A549 treated with Hydrocortisone at 1 μM for 4 hours (cell line): ENCODE measurements at places on chromosomes 16 and 17. TPM values are rescaled to one million over a fixed set of nuclear protein-coding genes. Genes with fewer than 3 reads are reported as not detected.

Gene SRL
- 0.03 to 0.08 TPM (median 0.06 TPM) in 5 replicates for total RNA-seq

Gene MT3
- 0.58 to 0.88 TPM (median 0.67 TPM) in 5 replicates for total RNA-seq

Gene SHBG
- total RNA-seq: 0.35 to 0.85 TPM (median 0.60 TPM) in 5 replicates

Gene DNAH2
- 0.01 to 0.08 TPM (median 0.02 TPM) in 5 replicates for total RNA-seq

Gene EIF3CL
- total RNA-seq: 68.3 to 86.2 TPM (median 73.4 TPM) in 5 replicates

Gene ATP2A1
- total RNA-seq: 1.9 to 3.6 TPM (median 2.1 TPM) in 5 replicates

Gene CES1
- total RNA-seq: 31.7 to 46.7 TPM (median 35.3 TPM) in 5 replicates
